ENCODE measurements at places on chromosomes 6 and 20.
A peak's percentile ranks its signal among the peaks of the same experiment; 100 is the strongest.

DNA sequence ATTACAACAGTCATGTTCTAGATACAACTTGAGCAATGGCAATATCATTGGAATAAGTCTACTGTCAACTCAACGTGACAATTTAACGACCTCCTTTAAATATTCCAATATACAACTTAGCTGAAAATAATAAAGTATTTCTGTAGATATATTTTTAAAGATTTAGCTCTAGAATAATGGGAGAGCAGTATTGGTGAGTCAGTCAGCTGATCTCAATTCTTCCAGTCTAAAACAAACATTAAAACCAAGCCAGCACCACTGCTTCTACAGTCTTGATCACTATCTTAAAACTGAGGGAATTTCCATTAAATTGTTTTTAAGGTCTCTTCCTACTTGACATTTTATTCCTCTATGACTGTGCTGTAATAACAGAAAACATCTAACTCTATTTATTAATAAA is 38.2 kb downstream of the NOL7 start:
- no peak for ATAC-seq

DNA sequence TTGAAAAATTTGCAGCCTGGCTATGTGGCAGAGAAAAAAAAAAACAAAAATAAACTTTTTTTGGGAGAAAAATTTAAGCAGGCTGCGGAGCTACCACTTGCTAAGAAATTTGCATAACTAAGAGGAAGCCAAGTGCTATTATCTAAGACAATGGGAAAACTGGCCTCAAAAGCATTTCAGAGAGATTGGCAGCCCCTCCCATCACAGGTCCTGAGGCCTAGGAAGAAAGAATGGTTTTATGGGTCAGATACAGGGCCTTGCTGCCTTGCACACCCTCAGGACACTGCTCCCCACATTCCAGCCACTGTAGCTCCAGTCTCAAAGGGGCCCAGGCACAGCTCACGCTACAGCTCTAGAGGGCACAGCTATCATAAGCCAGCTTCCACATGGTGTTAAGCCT is 777.9 kb downstream of the TENT5A start:
- no peak for ATAC-seq

GRCh38 chr6:154535147-154535546 is 24.7 kb upstream of the CNKSR3 start:
- ATAC-seq: no peak

- ATAC-seq: peak; percentile 80
Measured at GRCh38 chr6:33425668-33426577, 6.1 kb downstream of the SYNGAP1 start.
